ENCODE measurements at places on chromosomes 6 and 20. TPM values are rescaled to one million over a fixed set of nuclear protein-coding genes. Genes with fewer than 3 reads are reported as not detected.

- peaks cover 28% of the 10 kb centered on the region for H3K4me1 ChIP-seq
- H3K27me3 ChIP-seq: no peaks in the 10 kb centered on the region
- no peak overlapping the region for H3K27ac ChIP-seq
- no peak overlapping the region for H3K4me3 ChIP-seq
- DNase-seq: no peak
Observed at GRCh38 chr20:4041748-4042411, 26.5 kb upstream of the RNF24 start.

DNA sequence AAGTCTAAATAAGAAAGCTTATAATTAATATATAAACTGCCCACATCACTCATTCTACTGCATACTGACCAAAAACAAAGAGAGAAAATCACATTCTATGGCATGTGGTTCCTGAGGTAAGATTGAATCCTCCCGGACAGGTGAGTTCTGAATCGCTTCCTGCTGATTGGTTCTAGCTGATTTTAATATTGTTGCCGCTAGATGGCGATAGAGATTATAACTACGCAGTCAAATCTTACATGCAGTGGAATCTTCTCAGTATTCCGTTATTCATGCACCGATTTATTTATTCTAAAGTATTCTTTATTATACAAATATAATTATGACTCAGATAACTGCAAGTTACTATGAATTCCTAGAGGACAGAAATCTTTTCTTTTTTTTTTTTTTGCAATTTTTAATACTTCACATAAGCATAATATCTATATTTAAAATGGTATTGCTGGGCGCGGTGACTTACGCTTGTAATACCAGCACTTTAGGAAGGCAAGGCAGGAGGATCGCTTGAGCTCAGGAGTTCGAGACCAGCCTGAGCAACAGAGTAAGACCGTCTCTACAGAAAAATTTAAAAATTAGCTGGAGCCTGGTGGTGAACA, 24.2 kb upstream of the TMX4 start:
- H3K4me1 ChIP-seq: no peaks in the 10 kb centered on the region
- H3K36me3 ChIP-seq: no peaks in the 10 kb centered on the region
- peaks cover 39% of the 10 kb centered on the region for H3K27me3 ChIP-seq
- no peak overlapping the region for H3K4me3 ChIP-seq

- H3K36me3 ChIP-seq: peaks cover 4% of the 10 kb centered on the region
- peak overlapping the region; percentile 66 for H3K27ac ChIP-seq
- H3K27me3 ChIP-seq: no peaks in the 10 kb centered on the region
- no peak overlapping the region for H3K4me3 ChIP-seq
Observed at GRCh38 chr6:82954937-82955577, 110.6 kb downstream of the UBE3D start.

- no peaks in the 10 kb centered on the region for H3K27me3 ChIP-seq
- no peaks in the 10 kb centered on the region for H3K36me3 ChIP-seq
- H3K4me3 ChIP-seq: no peak overlapping the region
- DNase-seq: no peak
Observed at GRCh38 chr6:165922309-165922794, 245.3 kb downstream of the TBXT start.

The PRDM13 gene
- not detected for total RNA-seq

All from chondrocyte (in vitro differentiated cells).